Activated CD4-positive, alpha-beta memory T cell treated with anti-CD3 and anti-CD28 coated beads, Interleukin-2, amount 10 ng/mL, durations not matched to agents 7 days and 5 days (primary cell): ENCODE measurements at places on chromosomes 1 and 21. TPM values are rescaled to one million over a fixed set of nuclear protein-coding genes. Genes with fewer than 3 reads are reported as not detected.

The KRTAP21-2 gene
- total RNA-seq = not detected

The FLG2 gene
- 0.03 TPM for total RNA-seq

The LINGO4 gene
- total RNA-seq = 1.2 TPM

The HAO2 gene
- total RNA-seq = not detected

The PRKAA2 gene
- not detected for total RNA-seq

DNA sequence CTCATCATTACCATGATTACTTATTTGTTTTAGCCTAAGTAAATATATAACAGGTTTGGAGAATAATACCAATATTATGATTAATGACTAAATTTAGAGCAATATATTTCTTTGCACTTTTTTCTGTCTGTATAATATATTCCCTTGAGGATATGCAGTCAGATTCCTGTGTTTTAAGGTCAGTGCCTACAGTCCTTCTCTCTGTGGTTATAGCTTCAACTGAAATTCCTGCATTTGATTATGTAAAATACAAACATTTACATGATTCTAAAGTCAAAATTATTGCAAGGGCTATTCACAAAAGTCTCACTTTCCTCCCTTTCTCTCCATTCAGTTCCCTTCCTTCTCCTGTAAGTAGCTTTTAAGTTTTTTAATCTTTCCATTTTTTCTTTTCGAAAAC lies 142.9 kb upstream of the COL6A1 start:
- no peak overlapping the region for H3K4me3 ChIP-seq
- peaks cover 6% of the 10 kb centered on the region for H3K36me3 ChIP-seq
- no peaks in the 10 kb centered on the region for H3K4me1 ChIP-seq

- no peak for DNase-seq
- H3K27me3 ChIP-seq = no peaks in the 10 kb centered on the region
- H3K4me3 ChIP-seq = no peak overlapping the region
- H3K4me1 ChIP-seq = no peaks in the 10 kb centered on the region
- H3K27ac ChIP-seq = no peak overlapping the region
- no peaks in the 10 kb centered on the region for H3K36me3 ChIP-seq
Observed at GRCh38 chr1:48767975-48768510, 8.6 kb downstream of the BEND5 start.

DNA sequence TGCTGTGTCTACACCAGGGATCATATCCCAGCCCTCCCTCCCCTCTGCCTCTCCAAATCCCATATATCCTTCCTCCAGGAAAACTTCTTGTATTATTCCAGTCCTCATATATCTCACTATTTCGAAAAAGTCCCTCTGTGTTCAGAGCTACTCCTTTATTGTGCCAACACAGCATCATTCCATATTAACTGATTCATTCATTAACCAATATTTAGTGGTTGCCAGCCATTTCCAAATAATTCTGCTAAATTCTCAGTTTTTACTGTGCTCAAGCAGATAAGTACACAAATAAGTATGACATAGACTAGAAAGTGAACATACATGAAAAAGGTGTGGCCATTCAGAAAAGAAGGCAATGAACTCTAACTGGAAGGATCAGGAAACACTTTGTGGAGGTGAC lies 241.6 kb upstream of the DUSP10 start:
- no peak for DNase-seq

GRCh38 chr1:17849216-17849615 lies 94.1 kb downstream of the ACTL8 start:
- H3K27me3 ChIP-seq = no peaks in the 10 kb centered on the region
- no peak overlapping the region for H3K4me3 ChIP-seq
- H3K27ac ChIP-seq = no peak overlapping the region
- H3K4me1 ChIP-seq = no peaks in the 10 kb centered on the region
- no peak for DNase-seq

DNA sequence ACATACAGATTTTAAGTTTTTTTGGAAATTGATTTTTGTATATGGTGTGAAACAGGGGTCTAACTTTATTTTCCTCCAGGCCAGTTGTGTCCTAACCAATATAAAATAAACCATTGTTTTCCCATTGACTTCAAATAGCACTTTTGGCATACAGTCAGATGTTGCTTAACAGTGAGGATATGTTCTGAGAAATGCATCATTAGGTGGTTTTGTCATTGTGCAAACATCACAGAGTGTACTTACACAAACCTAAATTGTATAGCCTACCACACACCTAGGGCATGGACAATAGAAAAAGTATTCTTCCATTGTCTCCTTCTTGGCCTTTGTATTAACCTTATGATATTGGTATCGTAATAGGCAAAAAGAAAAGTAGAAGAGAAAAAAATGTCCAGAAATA lies 37.4 kb upstream of the DISP1 start:
- H3K27ac ChIP-seq = no peak overlapping the region
- H3K36me3 ChIP-seq = no peaks in the 10 kb centered on the region
- no peak overlapping the region for H3K4me3 ChIP-seq
- peaks cover 19% of the 10 kb centered on the region for H3K27me3 ChIP-seq
- no peak for DNase-seq

DNA sequence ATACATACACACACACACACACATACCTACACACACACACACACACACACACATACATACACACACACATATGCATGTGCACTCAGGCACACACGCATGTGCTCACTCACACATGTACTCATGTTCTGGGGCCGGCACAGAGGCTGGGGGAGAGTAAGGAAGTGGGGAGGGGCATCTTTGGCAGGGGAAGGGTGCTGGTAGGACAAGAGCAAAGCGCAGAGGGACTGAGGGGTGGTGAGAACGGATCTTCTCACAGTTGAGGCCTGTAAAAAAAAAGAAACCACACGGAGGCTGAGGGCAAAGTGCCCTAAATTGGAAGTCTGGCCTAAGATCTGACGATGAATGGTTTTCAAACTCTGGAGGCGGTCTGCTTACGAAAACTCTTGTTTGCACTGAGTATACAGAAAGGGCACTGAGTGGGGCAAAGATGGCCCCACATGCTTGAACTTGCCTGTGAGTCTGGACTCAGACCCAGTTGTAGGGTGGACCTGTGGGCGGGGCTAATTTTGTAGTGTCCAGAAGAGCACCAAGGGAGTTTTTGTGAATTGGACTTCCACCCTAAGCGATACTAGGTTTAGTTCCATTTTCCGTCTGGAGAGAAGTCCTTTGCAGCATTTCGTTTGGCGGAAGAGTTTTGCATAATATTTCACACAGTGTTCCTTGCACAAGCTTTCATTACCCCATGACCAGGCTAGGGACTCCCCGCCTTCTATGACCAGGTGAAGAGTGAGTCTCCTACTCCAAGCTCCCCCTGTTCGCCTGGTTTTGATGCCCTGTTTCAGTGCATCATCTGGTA lies 79.3 kb upstream of the LYST start:
- peaks cover 9% of the 10 kb centered on the region for H3K4me1 ChIP-seq
- H3K4me3 ChIP-seq = no peak overlapping the region
- no peak for DNase-seq
- no peaks in the 10 kb centered on the region for H3K36me3 ChIP-seq

DNA sequence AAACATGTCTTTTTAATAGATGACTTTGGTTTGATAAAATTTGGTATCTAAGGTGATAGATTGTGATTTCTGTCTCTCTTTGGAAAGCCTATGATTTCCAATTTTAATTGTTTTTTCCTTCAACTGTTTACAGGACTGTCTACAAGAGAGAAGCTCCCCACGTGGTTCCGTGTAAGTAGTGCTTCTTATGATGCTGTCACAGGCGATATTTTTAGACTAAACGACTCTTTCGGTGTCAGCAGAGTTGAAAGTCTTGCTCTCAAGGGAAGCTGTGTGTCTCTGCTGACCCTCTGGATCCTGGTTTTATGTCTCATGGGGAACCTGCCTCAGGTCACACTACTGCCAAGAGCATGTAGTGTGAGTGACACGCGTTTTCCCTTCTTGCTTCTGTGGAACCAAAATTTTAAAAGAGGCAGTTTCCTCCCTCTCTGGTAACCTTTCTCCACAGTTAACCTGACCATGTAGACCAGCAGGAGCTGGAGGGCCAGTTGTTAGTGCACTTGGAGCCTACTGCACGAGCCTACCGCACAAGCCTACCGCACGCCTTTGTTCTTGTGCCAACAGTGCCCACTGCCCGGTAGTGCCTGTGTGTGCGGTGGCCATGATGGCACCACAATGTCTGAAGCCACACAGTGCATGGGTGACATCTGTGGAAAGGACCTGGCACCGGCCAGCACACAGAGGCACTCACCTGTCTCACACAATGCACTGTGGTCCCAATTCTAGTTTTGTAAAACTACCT lies 91.9 kb downstream of the PCBP3 start:
- no peak for DNase-seq
- H3K36me3 ChIP-seq = no peaks in the 10 kb centered on the region
- H3K4me3 ChIP-seq = no peak overlapping the region
- no peaks in the 10 kb centered on the region for H3K4me1 ChIP-seq
- H3K27me3 ChIP-seq = no peaks in the 10 kb centered on the region

GRCh38 chr1:169288011-169288414 lies 79.6 kb downstream of the NME7 start:
- DNase-seq = no peak
- H3K27ac ChIP-seq = no peak overlapping the region
- no peak overlapping the region for H3K4me3 ChIP-seq
- peaks cover 22% of the 10 kb centered on the region for H3K36me3 ChIP-seq
- no peaks in the 10 kb centered on the region for H3K27me3 ChIP-seq

DNA sequence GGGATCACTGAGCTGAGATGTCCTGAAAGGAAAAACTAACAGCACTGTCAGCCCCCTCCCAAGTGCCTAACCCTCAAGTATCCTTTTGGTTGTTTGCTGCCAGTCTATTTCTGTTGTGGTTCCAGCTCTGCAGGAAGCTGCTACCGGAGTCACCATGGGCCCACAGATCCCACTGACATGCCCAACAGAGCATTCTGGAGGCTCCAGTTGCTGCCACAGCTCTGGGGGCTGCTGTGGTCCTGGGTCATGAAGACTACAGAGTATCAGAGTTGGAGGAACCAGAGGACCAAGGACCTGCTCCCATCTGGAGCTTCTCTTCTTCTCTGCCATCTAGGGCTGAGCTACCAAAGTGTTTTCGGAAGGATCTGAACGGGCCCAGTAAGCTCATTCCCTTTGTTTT lies 910 bp downstream of the LCE3A start:
- peaks cover 2% of the 10 kb centered on the region for H3K4me1 ChIP-seq
- no peak overlapping the region for H3K4me3 ChIP-seq
- no peak overlapping the region for H3K27ac ChIP-seq
- no peaks in the 10 kb centered on the region for H3K36me3 ChIP-seq
- peaks cover 6% of the 10 kb centered on the region for H3K27me3 ChIP-seq
- DNase-seq = no peak

DNA sequence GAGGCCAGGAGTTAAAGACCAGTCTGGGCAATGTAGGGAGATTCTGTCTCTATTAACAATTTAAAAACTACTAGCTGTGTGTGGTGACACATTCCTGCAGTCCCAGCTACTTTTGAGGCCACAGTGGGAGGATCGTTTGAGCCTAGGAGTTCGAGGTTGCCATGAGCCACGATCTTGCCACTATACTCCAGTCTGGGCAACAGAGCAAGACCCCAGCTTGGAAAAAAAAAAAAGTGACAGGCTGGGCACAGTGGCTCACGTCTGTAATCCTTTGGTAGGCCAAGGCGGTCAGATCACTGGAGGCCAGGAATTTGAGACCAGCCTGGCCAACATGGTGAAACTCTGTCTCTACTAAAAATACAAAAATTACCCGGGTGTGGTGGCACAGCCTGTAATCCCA lies 26.8 kb downstream of the HP1BP3 start:
- no peak overlapping the region for H3K27ac ChIP-seq
- no peaks in the 10 kb centered on the region for H3K27me3 ChIP-seq

DNA sequence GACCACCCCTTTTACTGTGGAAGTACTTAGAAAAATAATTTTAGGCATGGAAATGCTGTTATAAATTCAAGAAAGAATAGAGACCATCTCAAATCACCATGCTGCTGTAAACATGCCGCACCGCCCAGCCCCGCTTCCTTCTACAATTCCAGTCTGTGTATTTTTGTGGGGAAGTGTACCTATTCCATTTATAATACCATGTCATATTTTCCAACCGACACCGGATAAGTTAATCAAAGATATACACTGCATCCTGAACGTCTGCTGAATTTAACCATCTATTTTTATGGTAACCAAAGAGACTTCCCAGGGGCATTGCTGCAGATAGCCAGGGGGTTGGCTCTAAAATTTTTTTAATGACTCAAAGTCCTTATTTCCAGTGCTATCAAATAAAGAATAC lies 16.0 kb downstream of the CCN1 start:
- H3K27me3 ChIP-seq = peaks cover 4% of the 10 kb centered on the region
- DNase-seq = no peak
- no peak overlapping the region for H3K4me3 ChIP-seq
- no peaks in the 10 kb centered on the region for H3K36me3 ChIP-seq
- no peak overlapping the region for H3K27ac ChIP-seq

- no peak for DNase-seq
- H3K27me3 ChIP-seq = peaks cover 45% of the 10 kb centered on the region
- no peak overlapping the region for H3K4me3 ChIP-seq
- H3K27ac ChIP-seq = no peak overlapping the region
Observed at GRCh38 chr1:47738560-47739182, 258.5 kb downstream of the TRABD2B start.

DNA sequence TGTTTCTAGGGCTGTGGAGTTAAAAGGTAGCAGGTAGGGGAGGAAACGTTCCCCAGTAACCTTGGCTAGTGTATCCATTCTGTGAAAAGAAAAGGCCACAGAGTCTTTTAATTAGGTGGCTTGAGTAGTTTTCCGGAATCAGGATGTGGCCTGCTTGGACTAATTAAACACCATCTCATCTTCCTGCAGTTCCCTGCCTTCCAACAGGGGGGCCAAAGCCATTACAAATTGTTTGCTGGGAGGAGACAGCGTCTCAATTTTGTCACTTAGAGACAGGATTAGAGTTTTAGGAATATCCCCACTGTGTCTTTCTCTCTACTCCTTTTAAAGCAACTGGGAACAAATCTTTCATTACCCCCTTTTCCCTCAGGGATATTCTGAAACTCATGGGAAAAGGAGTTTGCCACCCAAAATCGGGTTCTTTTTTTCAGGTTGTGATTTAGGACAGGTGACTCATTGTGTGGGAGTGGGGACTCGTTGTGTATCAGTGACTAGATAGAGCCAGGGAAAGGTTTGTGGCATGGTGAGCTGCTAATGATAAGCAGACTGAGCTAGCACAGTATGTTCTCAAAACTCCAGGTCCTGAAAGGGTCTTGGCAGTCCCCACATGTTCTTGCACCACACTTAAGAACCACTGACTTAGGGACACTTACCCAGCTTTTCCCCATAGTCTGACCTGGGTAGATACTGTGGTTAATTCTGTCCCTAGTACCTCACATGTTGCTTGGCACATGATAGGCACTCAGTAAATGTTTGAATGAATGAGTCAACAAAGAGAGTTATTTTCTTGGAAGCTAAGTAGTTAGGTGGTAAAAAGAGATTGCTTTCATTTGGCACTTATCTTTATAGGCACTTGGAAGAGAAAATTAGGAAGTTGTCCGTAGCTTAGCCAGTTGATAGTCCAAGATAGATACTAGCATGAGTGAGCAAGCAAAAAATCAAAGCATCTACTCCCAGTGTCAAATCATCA lies 22.5 kb downstream of the INTS3 start:
- peaks cover 63% of the 10 kb centered on the region for H3K36me3 ChIP-seq
- DNase-seq = no peak
- H3K27ac ChIP-seq = no peak overlapping the region
- H3K4me1 ChIP-seq = peaks cover 7% of the 10 kb centered on the region
- H3K27me3 ChIP-seq = no peaks in the 10 kb centered on the region

GRCh38 chr1:109634292-109634691 lies 14.7 kb downstream of the AMPD2 start:
- no peak overlapping the region for H3K27ac ChIP-seq
- DNase-seq = no peak
- H3K36me3 ChIP-seq = peaks cover 19% of the 10 kb centered on the region
- peaks cover 17% of the 10 kb centered on the region for H3K4me1 ChIP-seq
